ENCODE measurements at places on chromosomes 16 and 17.

DNA sequence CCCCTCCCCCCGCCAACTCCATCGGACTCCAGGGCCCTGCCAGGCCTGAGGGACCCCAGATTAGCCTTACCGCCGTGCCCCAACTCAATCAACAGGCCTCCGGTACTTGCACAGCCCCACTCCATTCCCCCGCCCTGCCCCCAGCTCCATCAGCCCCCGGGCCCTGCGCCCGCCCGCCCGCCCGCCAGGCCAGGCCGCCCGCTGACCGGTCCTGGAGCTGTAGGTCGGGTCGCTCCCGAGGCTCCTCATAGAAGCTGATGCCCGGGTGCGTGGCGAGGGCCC is 308 bp downstream of the GTF3C1 start:
- DNase-seq = no peak

- DNase-seq = no peak
Observed at GRCh38 chr16:11841026-11841425, 10.3 kb downstream of the RSL1D1 start.

DNA sequence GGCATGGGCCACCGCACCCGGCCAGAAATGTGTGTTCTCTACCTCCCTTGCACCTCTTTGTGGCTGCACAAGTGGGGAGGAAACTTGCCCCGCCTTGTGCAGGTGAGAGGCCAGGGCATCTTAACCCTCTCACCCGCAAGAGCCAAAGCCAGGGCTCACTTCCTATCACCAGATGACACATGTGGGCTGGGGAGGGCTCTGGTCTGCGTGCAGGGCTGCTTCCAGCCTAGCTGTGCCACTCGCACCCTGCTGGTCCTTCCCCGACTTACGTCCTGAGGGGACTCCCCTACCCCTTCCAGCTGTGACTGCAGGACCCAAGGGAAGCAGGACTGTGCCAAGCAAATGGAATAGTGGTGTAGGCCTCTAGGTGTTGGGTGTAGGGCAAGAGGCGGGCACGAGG is 6.9 kb downstream of the MIEF2 start:
- no peak for DNase-seq

DNA sequence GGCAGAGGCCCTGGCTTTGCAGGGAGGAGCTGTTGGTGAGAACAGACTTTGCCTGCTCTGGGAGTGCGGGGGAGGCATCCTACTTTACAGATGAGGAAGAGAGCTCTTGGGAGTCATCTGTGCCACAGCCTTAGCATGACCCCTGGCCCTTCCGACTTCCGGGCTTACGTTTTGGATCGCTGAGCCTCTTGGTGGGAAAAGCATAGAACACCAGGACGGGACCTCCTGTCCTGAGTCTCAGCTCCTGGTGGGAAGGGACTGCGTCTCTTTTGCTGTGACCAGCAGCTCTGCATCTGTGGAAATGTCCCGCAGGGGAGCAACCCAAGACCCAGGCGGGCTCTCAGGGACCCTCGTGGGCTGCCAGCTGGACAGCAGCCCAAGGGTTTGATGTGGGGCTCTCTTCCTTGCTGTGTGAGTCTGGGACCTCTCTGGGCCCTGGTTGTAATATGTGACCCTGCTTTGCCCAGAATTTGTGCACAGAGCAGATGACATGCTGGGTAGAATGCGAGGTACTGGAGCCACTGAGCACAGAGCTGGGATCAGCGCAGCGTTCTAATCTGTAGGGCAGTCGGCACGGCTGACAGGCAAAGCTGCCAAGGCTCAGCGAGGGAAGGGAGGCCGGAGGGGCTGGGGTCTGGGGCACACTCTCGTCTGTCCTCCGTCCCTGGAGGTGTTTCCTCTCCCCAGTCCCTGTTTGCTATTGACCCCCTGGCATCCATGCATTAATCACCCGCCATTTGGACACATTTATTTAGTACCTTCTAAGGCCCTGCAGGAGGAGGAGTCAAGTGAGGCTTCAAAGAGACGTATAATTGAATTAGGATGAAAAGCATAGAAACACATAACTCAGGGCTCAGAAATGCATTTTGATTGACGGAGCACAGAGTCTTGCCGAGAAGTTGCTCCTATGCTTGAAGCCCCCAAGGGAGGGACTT is 64.0 kb downstream of the NT5M start:
- DNase-seq = no peak

DNA sequence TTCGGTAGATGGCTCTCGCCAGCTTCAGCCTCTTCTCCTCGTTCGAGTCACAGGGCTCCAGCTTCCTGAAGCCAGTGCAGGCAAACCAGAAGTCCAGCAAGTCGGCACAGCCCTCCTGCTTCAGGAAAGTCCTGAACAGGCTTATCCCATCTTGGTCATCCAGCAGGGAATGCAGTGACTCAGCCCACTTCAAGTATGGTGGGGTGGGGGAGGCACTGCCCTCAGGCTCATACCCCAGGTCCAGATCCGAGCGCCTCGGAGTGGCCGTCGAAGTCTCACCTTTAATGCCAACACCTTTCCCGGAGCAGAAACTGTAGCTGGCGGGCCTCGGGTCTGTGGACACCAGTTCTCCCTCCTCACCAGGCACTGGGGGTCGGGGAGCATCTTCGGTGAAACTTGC is 5.9 kb downstream of the AXIN1 start:
- no peak for DNase-seq

- no peak for DNase-seq
Observed at GRCh38 chr16:15770107-15770506, 86.7 kb downstream of the MYH11 start.

- no peak for DNase-seq
Observed at GRCh38 chr16:74447578-74447977, 26.3 kb upstream of the CLEC18B start.

- no peak for DNase-seq
Observed at GRCh38 chr17:16988749-16989229, 16.9 kb upstream of the TNFRSF13B start.

DNA sequence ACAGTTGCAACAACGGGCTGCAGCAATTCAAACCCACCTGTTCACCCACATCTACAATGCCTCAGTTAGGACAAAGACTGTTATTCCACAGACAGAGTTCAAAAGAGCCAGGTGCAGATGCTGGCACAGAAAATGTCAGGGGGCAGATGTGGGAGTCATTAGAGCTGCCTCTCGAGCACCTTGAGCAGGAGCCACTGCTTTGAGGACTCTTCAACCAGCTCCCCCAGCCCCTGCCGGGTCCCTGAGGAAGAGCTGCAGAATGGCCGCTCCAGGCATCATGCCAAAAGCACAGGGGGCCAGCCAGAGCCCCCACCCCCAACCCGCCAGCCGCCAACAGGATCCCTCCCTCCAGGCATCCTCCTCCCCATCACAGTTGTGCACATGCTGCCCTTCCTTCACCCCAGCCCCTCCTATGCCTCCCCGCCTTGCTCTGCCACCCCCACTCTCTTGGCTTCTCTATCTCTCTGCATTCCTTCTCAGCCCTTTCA is 20.8 kb downstream of the C17orf67 start:
- no peak for DNase-seq

- DNase-seq = no peak
Observed at GRCh38 chr17:17104494-17104893, 62.2 kb downstream of the MPRIP start.

DNA sequence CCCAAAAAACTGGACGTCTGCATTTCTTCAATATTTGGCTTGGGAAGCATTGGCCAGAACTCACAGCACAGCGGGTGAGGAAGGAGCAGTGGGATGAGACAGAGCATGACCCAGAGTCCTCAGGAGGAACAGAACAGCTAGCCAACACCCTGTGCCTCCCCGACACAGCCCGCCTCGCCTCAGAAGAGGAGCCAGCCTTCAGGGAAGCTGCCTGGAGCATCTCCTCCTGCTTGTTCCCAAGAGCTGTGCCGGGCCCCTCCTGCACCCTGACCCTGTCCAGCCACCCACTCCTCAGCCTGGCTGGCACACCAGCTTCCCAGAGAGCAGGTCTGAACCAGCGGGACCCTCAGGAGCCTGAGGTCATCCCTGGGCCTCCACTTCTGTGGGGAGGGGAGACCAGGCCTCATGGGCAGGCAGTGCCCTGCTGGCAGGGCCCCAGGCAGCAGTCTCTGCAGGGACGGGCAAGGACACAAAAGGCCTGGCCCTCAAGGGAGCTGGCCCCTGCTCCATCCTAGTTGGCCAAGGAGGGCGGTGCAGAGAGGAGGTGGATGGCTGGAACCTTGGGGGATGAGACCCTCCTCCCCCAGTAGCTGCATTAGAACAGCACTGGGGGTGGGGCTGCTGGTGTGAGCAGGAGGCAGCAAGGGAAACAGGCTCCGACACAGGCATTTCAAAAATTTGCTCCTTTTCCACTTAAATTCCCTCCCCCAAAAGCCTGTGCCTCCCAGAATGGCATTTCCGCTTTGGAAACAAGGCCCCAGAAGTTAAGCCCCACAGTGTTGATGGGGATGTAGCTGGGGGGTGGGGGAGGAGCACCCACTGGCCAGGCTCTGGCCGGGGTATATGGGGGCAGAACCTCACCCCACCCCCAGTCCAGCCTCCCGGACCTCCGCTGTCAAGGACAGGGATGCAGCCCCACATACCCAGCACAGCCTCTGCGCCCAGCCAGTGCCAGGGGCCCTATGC is 1.8 kb upstream of the BCAR1 start:
- DNase-seq = no peak

DNA sequence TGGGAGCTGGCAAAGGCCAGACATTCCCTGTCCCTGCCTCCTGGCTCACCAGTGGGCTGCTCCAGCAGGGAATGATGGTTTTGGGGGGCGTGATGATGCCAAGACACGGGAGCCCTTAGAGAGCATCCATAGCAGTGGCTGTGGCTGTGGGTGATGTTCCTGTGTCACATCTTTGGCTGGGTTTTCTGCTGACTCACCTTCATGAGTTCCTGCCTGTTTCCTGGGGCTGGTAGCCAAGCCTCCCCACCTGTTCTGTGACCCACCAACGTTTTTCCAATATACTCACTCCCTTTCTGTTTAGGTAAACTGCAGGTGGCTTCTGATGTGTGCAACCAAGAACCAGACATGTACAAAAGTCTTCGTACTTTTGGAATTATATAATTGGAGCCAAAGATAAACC is 16.5 kb upstream of the NF1 start:
- DNase-seq = no peak

DNA sequence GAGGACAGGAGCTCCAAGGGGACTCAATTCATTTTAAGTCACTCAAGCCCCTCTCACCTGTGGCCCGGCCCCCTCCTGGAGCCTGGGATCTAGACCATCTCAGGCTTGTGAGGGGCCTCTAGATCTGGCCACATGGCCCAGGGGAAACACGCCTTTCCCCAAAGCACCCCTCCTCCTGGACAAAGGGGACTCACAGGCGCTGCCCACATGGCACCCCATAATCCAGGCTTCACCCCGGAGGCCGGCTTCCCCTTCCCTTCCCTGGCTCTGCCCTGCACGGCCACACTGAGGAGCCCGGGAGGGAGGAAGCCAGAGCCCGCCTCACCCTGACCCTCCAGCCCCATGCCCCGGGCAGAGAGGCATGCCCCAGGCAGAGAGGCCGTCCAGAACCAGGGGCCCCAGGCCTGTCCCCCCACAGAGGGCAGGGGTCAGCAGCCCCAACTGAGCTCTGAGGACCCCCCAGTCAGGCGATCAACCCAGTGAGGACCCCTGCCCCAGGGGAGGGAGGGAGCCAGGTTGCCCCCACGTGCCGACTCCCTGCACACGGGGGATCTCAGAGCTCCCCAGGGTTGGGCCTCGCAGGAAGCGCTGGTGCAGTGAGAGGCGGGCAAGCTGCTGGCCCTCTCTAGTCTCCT is 10.9 kb downstream of the HS3ST6 start:
- no peak for DNase-seq

GRCh38 chr16:29148867-29149272 is 164.0 kb downstream of the LAT start:
- peak; percentile 36 for DNase-seq

DNA sequence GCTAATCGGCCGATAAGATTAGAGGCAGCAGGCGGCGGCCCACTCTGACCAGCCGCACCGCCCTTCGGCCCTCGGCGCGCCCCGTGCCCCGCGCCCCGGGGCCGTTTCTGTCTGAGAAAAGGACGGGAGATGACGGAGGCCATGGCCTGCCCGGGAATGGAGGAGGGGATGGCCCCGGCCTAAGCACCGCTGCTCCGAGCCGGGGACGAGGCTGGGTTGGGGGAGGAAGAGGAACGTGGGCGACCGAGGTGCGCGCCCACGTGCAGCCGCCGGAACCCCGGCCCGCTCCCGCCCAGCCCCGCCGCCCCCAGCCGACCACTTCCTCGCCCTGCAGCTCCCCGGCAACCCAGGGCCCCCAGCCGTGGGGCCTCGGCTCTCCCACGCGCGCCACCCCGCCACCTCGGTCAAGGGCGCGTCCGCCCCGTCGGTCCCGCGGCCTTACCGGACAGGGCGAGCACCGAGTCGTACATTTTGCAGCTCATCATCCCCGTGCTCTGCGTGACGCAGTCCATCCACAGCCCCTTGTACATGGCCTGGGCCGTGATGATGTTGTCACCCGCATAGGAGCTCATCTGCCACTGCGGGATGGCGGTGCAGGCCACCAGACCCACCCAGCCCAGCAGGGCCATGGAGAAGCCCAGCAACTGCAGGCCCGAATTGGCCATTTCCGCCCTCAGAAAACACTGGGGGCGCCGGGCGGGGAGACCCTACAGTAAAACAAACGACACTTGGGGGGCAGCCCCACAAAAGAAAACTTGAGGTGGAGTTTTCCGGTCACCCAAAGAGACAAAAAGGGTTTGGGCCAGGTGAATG is 693 bp downstream of the CLDN7 start:
- DNase-seq = peak; percentile 47

- DNase-seq = no peak
Observed at GRCh38 chr16:51008037-51008436, 143.0 kb downstream of the SALL1 start.

- DNase-seq = no peak
Observed at GRCh38 chr17:68878226-68878885, 76.8 kb downstream of the ABCA8 start.

DNA sequence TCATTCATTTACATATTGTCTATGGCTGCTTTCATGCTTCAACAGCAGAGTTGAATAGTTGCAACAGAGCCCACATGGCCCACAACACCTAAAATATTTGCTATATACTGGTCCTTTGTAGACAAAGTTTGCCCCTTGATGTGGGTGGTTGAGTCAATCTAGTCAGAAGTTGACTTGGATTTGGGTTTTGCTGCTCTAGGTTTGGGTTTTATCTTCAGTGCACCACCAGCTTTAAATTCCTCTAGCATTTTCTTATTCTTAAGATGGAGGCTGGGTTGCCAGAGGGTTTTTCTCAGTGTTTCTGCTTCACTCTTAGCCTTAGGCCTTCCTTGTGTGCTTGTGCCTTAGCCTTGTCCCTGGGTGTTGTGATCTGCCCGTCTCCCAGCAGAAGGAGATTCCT is 51.0 kb downstream of the CCDC182 start:
- no peak for DNase-seq

DNA sequence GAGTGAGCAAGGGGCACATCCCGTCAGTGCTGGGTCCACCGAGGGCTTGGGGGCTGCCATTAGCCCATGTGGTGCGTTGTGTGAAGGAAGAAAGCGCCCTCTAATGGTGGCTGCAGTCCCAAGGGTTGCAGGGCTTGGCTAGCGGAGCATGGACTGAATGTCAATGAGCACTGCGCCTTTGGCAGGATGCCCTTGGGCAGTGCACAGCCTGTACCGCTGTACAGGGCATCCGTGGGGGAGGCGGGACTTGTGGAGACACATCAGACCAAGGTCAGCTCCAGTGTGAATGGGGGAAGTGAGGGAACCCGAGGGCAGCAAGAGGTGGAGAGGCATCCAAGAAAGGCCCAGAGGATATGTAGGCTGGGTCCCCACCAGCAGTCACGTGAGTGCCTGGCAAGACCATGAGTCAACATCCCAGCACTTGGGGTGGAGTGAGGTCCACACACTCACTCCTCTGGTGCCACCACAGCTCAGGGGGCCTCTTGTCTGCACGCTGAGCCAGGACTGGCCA is 75.5 kb upstream of the MED9 start:
- DNase-seq = no peak
